Substantia nigra (tissue), 51 donors: ENCODE measurements at places on chromosomes 1 and 21.

GRCh38 chr1:228987286-228987685, 252.0 kb downstream of the RHOU start:
- no peak for DNase-seq

GRCh38 chr1:163813251-163813650, 491.5 kb downstream of the NUF2 start:
- DNase-seq = no peak

GRCh38 chr1:203479646-203480045, 4.0 kb downstream of the PRELP start:
- no peak for DNase-seq

DNA sequence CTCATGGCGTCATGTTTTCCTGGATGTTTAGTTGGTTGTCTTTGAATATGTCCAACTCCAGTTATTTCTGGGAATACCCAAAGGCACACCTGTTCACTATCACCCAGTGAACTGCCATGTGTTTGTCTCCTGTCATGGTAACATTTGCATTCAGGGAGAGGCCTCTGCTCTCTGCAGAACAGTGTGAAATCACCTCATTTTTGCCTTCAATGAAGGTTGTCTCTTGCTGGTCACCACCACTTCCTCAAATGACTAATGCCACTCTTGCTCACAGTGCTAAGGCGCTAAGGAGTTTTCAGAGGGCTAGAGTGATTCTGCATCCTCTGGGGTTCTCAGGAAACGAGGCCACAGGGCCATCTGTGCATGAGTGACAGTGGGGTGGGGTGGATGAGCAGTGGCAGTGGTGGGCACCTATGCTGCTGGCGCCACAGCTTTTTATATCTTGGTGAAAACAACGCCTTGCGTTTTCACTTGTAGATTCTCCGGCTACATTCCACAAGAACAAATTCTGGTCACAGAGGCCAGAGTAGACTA, 60.0 kb upstream of the ATP5PO start:
- DNase-seq = no peak

DNA sequence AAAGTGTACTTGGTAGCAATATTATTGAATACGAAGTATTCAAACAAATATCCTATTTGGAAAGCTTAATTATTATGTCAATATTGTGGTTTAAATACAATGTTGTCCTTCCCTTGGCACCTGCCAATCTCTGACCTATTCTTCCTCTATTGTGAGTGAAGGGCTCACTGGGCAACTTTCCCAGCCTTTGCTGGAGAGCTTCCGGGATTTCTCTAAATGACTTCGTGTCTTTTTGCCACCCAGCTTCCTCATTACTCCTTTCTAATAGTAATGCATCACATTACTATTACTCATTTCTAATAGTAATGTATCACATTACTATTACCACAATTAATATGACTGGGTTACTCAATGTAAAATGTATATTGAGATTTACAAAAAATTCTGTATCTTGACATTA, 880.6 kb downstream of the BRINP3 start:
- no peak for DNase-seq

DNA sequence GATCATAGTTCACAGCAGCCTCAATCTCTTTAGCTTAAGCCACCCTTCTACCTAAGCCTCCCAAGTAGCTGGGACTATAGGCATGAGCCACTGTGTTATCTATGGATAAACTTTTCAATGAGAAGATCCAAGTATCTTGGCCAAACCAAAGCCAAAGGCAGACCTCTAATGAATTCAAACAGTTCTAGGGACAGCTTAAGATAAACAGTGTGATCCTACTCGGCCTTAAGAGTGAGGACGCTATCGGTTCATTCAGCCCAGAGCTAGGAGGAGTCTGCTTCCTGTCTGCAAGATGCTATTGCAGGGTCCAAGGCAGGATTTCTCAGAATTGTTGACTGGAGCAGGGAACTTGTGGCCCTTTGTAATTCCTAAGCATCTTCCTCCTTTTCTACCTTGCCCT, 368.7 kb downstream of the ST6GALNAC3 start:
- no peak for DNase-seq

DNA sequence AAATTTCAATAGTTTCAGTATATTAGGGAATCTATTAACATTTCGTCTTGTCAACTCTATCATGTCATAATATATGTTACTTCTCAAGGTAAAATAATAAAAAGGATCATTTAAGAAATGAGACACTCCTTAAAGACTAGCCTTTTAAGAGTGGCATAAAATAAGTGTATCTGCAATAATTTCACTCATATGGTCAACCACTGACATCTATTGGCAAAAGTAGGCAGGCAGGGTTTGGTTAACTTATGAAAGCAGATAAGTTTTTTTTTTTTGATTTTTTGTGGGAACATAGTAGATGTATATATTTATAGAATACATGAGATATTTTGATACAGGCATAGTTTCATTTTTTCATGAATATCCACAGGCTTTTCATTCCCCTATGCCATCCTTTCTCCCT, 5.5 kb upstream of the RGS21 start:
- DNase-seq = no peak

DNA sequence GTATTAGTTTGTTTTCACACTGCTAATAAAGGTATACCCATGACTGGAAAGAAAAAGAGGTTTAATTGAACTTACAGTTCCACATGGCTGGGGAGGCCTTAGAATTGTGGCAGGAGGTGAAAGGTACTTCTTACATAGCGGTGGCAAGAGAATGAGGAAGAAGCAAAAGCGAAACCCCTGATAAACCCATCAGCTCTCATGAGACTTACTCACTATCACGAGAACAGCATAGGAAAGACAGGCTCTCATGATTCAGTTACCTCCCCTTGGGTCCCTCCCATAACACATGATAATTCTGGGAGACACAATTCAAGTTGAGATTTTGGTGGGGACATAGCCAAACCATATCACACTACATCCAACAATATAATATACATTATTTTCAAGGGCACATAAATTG, 145.7 kb upstream of the BARHL2 start:
- no peak for DNase-seq

DNA sequence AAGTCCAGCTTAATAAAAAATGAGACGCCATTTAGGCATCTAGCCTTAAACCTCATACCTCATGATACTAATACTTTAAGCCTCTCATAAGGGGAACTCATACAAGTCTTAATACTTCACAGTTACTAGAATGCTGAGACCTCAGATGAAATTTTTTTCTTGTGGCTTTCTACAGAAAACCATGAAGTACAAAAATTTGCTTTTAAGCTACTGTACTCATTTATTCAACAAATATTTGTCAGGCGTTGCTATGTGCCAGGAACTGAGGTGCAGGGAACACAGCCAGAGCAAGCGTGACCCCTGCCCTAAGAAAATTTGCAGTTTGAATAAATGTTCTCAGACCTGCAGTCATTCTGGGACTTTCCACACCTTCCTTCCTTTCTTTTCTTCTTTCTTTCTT, 150.6 kb downstream of the MRPL39 start:
- no peak for DNase-seq

DNA sequence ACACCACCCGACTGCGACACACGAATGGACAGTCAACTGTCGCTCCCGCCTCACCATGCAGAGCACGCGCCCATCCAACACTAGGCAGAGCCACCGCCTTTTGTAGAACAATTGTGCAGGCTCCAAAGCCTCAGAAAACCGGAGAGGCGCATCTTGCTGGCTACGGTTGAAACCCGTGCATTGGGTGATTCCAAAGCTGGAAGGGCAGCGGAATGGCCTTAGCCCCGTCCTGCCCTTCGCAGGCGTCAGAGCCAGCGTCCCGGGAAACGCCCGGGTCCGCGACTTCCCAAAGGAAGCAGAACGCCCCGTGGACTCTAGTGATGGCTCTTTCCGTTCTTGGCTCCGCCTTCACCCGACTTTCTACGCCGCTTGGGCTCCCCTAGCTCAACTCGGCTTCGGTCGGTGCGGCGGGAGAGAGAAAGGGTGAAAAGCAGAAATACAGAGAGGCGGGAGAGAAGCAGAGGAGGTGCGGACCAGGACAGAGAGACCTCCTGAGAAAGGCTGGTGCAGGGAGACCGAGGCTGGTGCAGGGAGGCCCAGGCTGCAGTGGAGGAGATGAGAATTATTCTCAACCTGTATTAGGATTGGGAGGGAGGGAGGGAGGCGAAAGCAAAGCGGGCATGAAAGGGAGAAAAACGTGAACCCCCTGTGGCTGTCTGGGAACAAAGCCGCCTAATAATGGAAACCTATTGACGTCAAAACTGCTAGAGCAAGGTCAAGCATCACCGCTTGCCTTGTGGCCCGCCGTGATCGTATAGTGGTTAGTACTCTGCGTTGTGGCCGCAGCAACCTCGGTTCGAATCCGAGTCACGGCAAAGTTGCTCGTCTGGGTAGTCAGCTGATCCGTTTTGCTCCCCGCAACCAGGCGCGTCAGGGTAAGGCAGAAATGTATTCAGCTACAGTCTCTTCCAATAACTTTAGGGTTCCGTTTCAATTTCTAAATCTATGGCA, 99.5 kb downstream of the PRKAB2 start:
- DNase-seq = no peak

DNA sequence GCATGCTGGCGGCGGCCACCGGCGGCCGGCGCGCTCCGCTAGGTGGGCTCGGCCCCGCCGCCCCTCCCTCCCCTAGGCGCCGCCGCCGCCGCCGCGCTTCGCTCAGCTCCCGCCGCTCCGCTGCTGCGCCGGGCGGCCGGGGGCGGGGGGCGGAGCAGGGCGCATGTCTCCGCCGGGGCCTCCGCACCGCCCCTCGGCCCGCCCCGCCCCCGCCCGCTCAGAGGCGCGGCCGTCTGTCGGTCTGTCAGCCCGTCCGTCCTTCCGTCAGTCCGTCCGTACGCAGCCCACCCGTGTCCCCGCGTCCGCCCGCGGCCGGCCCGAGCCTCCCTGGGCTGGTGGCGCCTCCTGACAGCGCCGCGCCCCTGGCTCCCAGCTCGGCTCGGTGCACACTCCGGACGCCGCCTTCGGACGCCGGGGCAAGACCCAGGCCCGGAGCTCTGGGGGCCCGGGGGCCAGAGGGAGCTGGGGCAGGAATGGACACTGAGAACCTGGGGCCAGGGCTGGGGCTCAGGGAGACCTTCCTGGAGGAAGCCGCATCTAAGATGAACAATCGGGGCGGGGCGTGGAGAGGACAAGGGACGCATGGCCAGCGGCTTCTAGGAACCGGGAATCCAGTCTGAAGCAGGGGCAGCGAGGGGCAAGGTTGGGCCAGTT, at the start of gene GPR153:
GPR153 (minus strand) TSS at position 138 of the 654 bp plus-strand sequence. CDS start 6,193 bp downstream, outside the sequence.
- no peak for DNase-seq

DNA sequence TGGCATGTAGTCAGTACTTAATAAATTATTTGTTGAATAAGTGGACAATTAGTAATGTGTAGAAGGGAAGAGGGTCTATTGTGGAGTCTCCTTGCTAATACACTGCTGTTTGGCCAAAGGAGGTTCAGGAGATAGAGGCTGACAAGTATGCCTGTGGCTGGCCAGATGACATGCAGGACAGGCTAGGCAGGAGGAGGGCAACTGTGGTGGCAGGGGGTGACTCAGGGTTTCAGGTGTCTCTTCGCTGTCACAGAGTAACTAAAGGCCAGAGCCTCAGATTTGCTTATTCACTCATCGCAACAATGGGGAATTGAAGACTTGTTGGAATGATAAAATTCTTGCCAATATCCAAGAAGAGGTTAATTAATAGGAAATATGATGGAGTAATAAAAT, 33.1 kb downstream of the THRAP3 start:
- DNase-seq = no peak

GRCh38 chr1:35577071-35577998, 4.2 kb downstream of the TFAP2E start:
- DNase-seq = no peak

DNA sequence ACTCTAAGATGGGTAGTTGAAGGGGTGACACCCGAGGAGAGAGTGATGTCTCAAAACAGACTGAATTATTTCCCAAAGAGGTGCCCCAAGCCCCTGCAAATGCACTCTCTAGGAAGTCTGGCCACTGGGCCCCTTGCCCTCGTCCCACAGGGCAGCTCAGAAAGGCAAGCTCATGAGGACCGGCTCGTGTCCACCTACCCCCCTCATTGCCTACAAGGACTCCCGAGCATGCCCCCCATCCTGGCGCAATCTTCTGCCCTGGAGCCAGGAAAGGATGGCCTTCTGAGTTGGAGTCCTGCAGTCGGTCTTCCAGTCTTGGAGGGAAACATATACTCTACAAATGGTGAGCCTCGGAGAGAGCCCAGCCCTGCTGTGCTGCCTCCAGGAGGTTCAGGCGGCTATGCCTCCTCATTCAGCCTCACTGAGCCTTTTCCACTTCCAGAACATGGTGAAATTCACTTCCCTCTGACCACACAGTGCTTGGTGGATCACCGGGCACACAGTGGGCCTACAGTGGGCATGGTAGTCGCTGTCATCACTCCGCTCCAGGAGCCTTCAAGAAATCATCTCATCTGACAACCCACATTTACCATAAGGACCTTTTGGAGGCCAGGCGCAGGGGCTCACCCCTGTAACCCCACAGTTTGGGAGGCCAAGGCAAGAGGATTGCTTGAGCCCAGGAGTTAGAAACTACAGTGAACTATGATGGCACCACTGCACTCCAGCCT, 5.8 kb upstream of the WNT3A start:
- DNase-seq = no peak

- DNase-seq = no peak
Observed at GRCh38 chr1:38139738-38140487, 93.3 kb upstream of the POU3F1 start.

DNA sequence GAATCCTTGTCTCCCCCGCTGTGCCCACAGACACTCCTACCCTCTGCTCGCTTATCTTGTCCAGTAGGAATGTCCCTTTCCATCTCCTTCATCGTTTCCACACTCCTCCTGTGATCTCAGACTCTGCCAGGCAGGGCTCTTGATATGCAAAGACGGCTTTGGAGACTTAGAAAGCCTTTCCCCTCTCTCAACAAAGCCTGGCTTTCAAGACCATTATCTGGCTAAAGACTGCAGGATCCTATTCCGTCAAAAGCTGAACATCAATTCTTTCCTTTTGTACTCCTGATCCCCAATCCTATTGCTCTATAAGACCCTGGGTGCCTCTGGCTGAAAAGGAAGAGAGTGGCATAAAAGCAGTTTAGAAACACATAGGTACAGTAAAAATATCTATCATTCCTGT, 63.9 kb downstream of the SDC3 start:
- no peak for DNase-seq

DNA sequence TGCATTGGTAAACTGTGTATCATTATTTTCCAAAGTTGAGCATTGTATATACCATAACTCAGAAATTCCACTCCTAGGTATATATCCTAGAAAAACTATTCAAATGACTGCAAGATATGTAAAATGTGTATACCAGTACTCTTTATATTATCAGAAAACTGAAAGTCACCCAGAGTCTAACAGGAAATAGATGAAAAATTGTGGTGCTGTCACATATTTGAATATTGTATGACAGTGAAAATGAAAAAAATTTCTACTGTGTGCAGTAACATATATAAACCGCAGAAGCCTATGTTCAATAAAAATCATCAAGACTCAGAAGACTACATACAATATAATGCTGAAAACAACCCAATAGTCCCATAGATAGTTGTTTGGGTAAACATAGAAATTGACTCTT, 74.4 kb upstream of the LYPLAL1 start:
- no peak for DNase-seq

- no peak for DNase-seq
Observed at GRCh38 chr21:45386336-45386727, 18.6 kb upstream of the COL18A1 start.
